ENCODE measurements at places on chromosomes 3 and 15.

- no peak for DNase-seq
These were observed at the start of gene PLA2G4D for GRCh38 chr15:42094512-42094963. TSS of gene PLA2G4D (minus strand) at chr15:42094562. CDS start at chr15:42094459, 103 bp downstream.

DNA sequence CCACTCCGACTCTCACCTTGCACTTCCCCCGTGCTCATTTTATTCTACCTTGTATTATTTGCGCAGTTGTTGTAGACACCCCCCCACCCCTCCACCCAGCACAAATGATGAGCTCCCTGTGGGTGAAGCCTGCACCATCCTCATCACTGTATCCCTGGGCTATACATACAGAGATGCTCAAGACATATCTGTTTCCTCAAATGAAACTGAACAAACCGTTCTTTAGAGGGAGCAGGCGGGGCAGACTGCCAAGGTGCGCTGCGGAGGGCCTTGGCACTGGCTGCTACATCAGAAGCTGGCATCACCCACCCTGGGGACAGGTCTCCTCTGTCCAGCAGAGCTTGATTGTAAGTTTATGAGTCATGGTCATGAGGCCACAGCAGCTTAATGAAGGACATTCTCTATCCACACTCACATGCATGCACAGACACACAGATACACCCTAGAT is 29.0 kb downstream of the ADCY5 start:
- no peak for DNase-seq

GRCh38 chr15:69666921-69667811 is 214.5 kb downstream of the RPLP1 start:
- no peak for DNase-seq

GRCh38 chr15:68414591-68414990 is 17.4 kb downstream of the ITGA11 start:
- DNase-seq, result no peak

DNA sequence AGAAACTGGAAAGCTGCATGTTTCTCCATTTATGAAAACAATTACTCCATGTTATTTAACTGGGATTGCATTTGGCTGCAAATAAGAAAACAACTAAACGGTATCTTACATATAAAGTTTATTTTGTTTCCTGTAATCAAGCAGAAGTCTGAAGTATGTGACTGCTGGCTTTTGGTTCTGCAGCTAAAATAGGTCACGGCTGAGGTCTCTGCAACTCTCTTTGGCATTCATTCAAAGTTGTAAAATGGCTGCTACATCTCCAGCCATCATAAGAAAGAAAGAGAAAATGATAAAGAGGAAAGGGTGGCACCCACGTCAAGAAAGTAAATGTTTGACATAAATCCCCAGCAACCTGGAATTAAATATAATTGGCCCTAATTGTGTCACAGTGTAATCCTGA is 406.1 kb downstream of the TBC1D5 start:
- no peak for DNase-seq

Data from NCI-H526 treated with DMSO at 0.1 percent for 48 hours (cell line).